ENCODE measurements at places on chromosomes 1 and 21. TPM values are rescaled to one million over a fixed set of nuclear protein-coding genes. Genes with fewer than 3 reads are reported as not detected.

Gene ZBTB7B
- 26.3 TPM for total RNA-seq

Gene UBXN11
- 26.0 TPM for total RNA-seq

Gene JMJD4
- 17.3 TPM for total RNA-seq

GRCh38 chr21:35394049-35394448 is 344.9 kb upstream of the RUNX1 start:
- no peak for DNase-seq
